ENCODE measurements at places on chromosomes 3 and 15.

DNA sequence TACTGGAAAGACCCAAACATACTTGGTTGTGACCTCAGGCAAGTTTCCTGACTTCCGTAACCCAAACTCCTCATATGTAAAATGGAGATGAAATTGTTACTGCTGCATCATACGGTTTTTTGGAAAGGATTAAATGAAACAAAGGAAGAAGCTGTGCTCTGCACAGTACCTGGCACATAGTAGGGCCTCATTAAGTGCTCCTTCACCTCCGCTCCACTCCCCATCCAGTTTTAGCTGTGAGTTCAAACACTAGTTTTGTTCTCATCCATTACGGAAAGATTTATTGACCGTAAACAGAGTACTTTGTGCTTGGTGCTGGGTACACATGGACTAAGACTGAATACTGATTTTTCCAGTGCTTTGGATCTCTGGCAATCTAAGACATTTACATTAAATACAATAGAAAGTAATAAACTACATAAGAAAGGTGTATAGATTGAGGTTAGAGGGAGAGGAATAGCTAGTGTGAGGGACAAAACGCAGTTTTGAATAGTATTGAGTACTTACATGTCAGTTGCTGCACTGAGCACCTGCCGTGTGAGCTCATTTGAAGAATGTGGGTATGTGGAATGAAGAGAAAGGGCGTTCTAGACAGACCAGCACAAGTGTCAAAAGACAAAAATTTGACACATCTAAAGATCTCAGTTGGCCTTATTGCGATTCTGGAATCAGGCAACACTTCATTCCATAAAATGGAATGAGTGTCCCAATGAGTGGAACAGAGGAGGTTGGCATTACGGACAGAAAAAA lies 594 bp upstream of the ICE2 start:
- DNase-seq, result no peak

DNA sequence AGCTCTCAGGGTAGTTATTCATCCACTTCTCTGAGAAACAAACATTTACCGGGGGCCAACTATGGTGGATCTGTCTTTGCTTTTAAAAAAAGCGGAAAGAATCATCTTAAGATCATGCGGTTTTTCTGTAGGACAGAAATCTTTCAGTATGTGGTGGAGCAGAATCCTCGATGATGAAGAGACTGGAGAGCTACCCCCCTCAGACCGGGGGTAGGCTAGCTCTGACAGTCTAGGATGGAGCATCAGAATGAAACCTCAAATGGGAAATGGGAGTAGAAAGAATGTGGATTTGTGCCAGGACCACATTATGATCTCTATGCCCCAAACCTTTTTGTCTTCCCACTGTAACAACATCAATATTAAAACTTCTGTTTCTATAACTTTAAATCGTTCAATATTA lies 30.3 kb downstream of the TPRG1 start:
- no peak for DNase-seq

DNA sequence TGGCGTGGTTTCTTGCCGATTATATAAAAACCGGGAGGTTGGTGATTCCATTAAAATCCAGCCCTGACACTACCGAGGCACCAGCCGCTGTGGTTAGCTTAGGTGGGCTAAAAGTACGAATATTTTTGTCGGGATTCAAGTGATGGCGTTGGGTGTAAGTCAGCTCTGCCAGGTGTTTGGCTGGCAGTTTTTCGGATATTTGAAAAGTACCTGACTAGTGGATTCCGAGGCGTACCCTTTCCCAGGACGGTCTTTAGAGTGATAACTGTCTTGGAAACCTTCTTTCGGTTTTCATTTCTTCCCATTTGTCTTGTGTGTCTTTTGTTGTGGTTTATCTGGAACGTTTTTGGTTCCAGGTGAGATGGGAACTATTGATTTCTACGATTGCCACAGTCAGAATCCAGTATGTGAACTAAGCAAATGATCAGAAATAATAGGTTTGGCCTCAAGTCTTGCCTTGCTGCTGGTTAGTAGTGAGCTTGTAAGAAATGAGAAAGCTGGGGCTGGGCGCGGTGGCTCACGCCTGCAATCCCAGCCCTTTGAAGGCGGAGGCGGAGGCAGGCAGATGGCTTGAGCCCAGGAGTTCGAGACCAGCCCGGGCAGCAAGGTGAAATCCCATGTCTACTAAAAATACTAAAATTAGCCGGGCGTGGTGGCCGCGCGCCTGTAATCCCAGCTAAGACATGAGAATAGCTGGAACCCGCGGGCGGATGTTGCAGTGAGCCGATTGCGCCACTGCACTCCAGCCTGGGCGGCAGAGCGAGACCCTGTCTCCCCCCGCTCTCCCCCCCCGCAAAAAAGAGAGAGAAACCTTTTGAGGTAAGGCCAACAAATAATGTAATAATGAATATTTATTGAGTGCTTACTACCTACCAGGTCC lies 1.4 kb downstream of the FYTTD1 start:
- no peak for DNase-seq

DNA sequence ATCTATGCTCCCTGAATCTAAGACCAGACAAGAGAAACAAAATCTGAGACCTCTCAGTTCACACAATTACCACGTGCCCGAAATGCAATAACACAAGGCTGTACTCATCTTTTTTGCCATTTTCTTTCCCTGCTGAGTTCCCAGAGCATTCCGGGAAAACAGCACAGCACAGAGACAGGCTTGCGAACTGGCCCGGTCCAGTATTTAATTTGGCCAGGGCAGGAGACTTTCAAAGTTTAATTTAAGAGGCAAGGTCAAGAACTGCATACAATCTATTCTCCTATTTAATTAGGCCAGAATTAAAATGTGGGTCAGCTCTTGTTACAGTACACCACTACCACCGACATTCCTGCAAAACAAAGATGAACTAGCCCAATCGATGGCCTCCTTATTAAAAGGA lies 87.5 kb upstream of the SNRPA1 start:
- no peak for DNase-seq

GRCh38 chr3:52367891-52368880 lies 52.1 kb downstream of the DNAH1 start:
- no peak for DNase-seq

DNA sequence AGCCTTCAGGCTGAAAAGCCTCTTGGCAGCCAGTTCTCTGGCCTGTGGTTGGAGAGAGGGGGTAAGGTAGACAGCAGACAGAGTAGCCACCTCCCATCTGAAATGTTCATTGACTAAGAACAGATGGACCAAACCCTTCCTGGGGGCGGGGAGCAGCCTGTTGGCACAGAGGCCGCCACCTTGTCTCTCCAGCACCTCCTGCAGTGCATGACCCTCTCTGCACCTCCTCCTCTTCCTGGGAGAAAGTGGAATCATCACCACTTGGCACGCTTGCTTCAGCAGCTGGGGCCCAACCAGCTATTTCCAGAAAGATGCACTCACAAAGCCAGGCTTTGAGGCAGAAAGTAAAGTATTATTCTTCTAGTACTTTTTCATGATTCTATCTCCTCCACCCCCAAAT lies 313.4 kb upstream of the CHRM5 start:
- no peak for DNase-seq

DNA sequence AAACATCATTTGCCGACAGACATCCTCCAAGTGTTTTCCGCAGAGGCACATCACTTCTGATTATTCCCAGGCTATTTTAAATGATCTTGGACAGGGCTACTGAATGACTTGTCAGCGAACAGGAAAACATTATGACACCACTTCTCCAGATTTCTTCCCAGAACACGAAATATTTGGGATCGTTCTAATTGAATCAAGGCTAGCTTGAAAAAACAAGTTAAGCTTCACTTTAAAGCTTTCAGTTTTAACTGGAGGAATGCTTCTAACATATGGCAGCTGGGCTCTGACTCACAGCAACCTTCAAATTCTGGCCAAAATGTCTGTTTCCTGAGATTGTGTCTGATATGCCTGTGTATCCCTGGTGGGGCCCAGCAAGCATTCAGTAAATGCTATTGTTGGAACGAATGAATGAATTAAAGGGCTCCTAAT lies 127.0 kb upstream of the ICE2 start:
- no peak for DNase-seq

- no peak for DNase-seq
These were observed 34.7 kb upstream of the PDE8A start for GRCh38 chr15:84946772-84947489.

DNA sequence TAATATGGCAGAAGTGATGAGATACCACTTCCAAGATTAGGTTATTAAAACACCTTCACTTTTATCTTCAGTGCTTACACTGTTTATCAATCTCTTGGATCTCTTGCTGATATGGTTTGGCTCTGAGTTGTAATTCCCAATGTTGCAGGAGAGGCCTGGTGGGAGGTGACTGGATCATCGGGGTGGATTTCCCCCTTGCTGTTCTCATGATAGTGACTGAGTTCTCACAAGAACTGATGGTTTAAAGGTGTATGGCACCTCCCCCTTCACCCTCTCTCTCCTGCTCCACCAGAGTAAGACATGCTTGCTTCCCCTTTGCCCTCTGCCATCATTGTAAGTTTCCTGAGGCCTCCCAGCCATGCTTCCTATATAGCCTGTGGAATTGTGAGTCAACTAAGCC lies 11.8 kb downstream of the GOLIM4 start:
- DNase-seq, result no peak

DNA sequence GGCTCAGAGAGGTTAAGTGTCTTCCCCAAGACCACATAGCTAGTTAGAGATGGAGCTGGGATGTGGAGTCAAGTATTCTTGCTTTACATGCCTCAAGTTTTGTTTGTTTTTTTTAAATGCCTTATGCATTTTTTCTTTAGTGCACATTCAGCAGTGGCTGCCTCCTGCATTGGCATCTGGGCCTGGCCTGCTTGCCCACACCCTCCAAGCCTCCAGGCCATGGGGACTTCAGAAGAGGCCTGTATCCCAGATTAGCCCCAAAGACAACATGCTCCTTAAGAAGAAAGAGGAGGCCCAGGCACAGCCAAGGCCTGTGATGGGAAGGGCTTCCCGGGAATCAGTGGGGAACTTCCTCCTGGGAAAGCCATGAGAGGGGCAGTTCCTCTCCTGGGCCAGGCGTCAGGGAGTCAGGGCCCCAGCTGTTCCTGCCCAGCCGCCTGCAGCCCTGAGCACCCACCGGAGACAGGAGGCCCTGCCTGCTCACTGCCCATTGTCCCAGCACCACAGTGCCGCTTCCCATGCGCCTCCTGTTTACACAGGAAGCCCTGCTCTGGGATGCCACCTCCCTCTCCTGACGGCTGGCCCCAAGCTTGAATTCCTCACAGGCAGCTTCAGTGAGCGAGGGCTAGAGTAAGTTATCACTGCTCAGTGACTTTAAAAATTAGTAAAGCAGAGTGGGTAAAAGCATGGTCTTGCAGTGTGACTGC lies 16.0 kb downstream of the FOXL2NB start:
- DNase-seq, result no peak

GRCh38 chr15:88018869-88019641 lies 237.5 kb downstream of the NTRK3 start:
- no peak for DNase-seq

DNA sequence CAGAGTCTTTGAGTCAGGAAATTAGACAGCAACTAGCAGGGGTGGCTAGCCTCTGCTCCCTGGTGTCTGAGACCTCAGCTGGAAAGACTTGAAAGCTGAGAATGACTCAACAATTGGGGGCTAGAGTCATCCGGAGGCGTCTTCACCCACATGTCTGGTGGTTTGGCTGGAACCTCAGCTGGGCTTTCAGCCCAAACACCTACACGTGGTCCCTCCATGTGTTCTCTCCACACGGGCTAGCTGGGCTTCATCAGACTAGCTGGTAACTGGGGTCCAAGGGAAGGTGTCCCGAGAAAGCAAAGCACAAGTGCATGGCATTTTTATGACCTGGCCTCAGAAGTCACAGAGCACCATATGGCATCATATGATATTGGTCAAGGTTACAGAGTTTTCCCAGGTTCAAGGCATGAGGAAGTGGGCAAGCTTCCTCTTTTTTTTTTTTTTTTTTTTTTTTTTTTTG lies 19.9 kb upstream of the ABHD2 start:
- no peak for DNase-seq

DNA sequence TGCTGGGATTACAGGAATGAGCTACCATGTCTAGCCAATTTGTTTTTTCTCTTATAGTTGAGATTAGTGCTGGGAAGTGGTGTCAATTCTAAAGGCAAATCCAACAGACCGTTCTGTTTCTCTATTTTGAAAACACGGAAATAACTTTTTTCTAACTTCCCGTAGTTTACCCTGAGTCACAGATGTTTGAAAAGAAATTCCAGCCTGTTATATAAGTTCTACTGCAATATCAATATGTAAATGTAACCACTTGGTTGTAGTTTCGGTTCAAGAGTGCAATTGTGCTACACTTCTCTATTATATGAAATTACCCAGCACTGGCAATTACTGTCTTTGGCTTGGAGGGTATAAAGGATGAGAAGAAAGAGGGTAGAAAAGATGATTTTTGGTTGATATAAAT lies 22.3 kb upstream of the GNB4 start:
- no peak for DNase-seq

DNA sequence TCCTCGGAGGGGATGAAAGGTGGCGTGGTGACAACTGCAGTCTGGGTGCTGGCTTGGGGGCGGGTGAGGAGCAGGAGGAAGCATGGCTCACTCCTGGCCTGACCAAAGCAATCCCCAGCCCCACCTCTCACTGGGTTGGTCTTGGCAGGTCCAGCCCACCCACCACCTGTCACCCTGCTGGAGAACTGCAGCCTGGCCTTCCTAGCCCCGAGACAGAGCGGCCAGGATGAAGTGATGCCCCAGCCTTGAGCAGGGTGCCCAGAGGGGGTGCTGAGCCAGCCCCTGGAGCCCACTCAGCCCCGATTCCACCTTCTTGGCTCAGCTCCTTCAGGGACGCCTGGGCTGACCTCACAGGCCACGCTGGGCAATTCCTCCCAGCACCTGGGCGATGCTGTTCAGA lies 89.9 kb downstream of the IQSEC1 start:
- no peak for DNase-seq

DNA sequence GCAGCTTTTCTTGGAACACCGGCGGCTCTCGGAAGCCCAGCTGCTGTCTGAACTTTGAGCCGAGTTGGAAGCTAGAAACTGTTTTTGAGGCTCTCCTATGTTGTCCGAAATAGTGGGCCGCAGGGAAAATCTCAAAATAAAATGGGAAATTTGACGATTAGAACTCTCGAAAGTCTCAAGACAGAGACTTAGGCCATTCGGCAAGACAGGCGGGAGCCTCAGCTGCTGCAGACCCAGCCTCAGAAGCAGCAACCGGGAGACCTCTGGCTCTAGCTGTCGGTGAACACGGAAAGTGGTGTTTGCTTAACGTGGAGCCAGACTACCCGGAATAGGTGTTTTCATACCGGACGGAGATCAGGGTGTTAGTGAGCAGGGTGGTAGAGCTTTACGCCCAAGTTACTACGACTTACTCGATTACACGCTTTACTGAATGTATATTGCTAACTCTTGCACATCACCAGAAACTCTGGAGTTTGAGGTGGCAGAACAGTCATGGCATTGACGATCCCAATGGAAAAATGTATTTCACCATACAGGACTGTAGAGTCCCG lies 357 bp upstream of the MAN2C1 start:
- no peak for DNase-seq

GRCh38 chr3:133169331-133170068 lies 131.3 kb downstream of the TMEM108 start:
- no peak for DNase-seq

GRCh38 chr15:64044300-64045100 lies 1.8 kb downstream of the DAPK2 start:
- DNase-seq, result no peak

GRCh38 chr3:58144478-58145325 lies 66.1 kb downstream of the DNASE1L3 start:
- DNase-seq, result no peak

GRCh38 chr3:31433679-31433992 lies 99.1 kb upstream of the STT3B start:
- no peak for DNase-seq

- no peak for DNase-seq
These were observed 114.1 kb upstream of the GALNT15 start for GRCh38 chr3:16060358-16060852.
